Activated naive CD4-positive, alpha-beta T cell (primary cell): ENCODE measurements at places on chromosomes 16 and 17.

- DNase-seq, result no peak
Observed at GRCh38 chr17:39517224-39517623, 55.9 kb downstream of the CDK12 start.

GRCh38 chr16:54070789-54071343 is 215.7 kb downstream of the IRX3 start:
- DNase-seq, result no peak

- DNase-seq, result no peak
Observed at GRCh38 chr16:90077757-90078578, 837 bp upstream of the PRDM7 start.

DNA sequence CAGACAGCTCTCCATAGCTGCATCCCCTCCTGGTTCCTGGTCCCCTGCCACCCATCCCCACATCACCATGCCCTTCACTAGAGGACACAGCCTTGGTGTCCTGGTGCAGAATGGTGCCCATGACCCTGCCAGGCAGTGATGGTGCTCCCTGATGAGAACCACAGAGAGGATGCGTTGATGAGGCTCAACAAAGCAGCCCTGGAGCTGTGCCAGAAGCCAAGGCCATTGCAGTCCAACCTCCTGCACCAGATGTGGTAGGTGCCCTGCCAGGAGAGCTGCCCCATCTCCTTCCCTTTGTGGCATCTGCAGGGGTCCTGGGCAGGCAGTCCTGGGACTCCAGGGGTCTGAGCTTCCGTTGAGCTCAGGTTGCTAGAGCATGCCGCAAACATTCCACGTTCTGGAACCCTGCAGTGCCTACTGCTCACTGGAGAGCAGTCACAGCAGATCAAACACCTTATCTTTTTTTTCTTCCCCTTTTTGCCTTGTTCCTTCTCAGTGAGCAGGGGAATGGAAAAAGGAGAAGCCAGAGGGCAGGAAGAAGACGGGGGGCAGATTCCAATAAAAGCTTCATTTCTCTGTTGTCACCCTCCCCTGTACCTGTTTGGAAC is 5.3 kb upstream of the EPN3 start:
- no peak for DNase-seq

DNA sequence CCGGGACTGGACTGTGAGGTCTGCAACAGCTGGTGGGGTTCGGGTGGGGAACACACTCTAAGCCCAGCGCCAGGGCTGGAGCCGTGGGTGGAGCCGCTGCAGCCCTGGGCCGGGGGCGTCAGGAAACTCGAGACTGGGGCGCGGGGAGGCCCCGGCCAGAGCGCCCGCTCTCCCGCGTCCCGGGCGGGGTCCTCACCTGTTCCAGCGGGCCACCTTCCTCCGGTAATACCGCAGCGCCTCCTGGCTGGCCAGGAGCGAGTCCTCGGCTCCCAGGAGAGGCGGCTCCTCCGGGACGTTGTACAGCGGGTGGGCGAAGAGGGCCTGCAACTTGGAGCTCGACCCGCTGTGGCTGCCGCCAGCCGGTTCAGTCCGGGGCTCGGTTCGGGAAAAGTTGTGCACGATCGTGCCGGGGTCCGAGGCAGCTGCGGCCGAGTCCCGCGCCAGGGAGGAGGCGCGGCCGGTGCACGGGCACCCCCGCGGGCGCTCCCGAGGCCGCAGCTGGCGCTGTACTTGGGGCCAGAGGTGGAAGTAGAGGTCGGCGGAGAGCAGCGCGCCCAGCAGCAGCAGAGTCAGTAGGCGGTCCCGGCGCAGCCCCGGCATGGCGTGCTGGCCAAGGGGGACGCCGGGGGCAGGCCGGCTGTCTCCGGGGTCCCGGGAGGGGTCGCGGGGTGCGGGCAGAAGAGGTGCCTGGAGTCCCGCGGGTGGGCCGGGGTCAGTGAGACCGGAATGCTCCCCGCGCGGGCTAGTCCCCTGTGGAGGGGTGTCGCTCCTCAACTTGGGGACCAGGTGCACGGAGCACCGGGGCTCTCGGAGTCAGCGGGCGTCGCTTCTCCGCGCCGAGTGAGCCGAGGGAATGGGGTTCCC is 868 bp downstream of the FAM20A start:
- no peak for DNase-seq

- DNase-seq, result no peak
Observed at GRCh38 chr17:42422958-42423712, at the start of gene CAVIN1. CAVIN1 (minus strand) TSS chr17:42423256; CDS start chr17:42423097, 159 bp downstream.

GRCh38 chr16:17578981-17579874 is 108.5 kb upstream of the XYLT1 start:
- peak; percentile 14 for DNase-seq

DNA sequence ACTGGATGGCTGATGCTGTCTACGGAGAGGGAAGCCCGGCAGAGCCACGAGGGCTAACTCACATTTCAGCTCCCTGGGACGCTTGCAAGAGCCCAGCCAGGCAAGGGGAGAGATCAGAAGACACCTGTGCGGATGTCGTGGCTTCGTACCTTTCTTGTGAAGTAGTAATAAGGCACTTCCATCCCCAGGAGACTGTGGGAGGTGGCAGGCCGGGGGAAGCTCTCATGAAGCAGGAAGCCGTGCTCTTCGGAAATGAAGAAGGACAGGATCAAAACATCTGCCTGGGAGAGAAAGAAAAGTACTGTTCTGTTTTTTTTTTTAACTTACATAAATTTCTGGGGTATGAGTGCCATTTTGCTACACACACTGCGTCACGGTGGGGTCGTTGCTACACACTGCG is 28.4 kb downstream of the TMEM204 start:
- DNase-seq, result no peak

DNA sequence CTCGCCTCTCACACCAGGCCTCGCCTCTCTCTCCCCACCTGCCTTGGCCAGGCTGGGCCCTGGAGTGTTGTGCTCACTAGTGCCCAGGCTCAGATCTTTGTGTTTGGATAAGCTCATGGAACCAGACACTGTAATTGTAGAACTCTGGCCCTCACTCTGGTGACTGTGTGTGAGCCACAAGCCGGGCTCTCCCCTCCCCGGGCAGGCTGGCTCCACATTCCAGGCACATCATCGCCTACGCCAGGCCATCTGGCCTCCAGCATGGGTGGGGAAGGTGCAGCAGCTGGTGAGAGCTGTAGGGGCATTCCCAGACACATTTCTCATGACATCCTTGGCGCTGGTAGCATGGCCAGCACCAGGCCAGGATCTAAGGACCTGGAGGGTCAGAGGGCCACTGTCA is 202.3 kb downstream of the RAB11FIP4 start:
- no peak for DNase-seq

GRCh38 chr16:525520-526180 is 1.9 kb upstream of the CAPN15 start:
- peak; percentile 29 for DNase-seq

GRCh38 chr17:4859816-4860625 is 26.9 kb downstream of the MINK1 start:
- no peak for DNase-seq

- no peak for DNase-seq
Observed at GRCh38 chr17:58314706-58315015, 13.9 kb downstream of the TSPOAP1 start.

DNA sequence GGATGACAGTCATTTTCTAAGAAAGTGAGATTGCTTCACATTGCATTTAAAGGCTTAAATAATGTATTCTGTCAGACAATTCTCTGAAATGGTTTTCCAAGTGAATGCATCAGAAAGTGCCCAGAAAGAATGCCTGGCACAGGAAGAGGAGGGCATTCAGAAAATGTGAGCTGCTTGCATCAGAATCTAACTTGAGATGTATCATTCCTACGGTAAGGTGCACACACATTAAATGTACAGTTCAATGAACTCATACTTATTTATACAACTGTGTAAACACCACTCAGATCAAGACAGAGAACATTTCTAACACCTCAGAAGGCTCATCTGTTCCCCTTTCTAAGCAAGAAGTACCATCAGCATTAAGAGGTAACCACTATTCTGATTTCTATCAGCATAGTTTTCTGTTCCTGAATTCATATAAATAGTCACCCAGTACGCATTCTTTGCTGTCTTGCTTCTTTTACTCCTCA is 638.0 kb downstream of the MAF start:
- DNase-seq, result no peak

GRCh38 chr17:59441464-59442096 is 110.1 kb downstream of the YPEL2 start:
- DNase-seq, result no peak

- no peak for DNase-seq
Observed at GRCh38 chr17:45305530-45306087, 11.2 kb downstream of the MAP3K14 start.

- no peak for DNase-seq
Observed at GRCh38 chr16:56203052-56203451, 11.8 kb downstream of the GNAO1 start.

DNA sequence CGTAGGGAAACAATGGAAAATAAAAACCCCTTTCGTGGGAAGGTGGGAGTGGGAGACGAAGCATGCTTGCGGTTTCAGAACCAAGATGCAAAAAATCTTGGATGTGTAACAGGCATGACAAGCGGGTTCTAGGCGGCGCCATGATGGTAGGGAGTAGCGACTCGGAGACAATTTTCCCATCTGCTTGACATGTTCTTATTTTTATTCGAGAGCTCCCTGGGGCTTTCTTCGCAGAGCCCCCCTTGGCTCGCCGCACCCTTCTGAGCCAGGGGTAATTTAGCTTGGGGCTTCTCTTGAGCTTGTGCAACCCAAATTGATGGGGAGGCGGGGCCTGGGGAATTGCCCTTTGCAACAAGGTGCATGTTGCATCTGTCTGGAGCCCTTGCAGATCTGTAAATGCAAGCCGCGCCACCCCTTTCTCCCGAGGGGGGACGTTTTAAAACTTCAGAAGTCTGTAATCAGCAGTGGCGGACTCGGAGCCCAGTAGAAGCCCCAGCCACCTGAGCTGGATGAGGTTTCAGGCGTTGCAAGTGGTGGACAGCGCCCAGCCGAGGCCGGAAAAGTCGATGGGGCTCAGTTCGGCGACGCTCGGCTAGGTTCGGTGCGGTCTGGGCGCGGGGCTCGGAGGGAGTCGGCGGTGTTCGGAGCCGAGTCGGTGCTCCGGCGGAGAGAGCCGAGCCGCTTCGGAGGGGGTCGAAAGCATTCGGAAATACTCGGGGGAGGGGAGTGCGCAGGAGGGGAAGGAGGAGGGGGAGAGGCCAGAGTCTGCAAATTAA is 2.9 kb downstream of the GNAO1 start:
- peak; percentile 22 for DNase-seq

DNA sequence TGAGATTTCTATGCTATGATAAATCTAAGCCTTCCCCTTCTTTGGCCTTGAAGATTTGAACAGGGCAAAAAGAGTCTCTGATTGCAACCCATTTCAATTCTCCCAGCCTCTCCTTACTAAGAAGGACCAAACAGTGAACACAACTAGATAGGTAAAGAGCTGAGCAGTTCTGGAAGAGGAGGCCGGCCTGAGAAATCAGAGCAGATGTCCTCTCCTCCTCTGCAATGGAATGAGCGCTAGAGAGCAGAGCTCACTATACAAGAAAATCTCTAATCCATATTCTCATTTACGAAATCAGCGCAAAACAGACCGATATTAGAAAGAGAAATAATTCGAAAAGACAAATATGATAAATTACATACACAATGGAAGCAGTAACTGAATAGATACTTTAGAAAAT is 124.2 kb downstream of the CDK5R1 start:
- no peak for DNase-seq

GRCh38 chr17:37358098-37358829 is 17.5 kb upstream of the C17orf78 start:
- DNase-seq, result no peak

GRCh38 chr17:67478401-67479041 is 101.4 kb downstream of the PITPNC1 start:
- no peak for DNase-seq

- DNase-seq, result no peak
Observed at GRCh38 chr17:81448950-81449349, 53.7 kb downstream of the BAHCC1 start.

DNA sequence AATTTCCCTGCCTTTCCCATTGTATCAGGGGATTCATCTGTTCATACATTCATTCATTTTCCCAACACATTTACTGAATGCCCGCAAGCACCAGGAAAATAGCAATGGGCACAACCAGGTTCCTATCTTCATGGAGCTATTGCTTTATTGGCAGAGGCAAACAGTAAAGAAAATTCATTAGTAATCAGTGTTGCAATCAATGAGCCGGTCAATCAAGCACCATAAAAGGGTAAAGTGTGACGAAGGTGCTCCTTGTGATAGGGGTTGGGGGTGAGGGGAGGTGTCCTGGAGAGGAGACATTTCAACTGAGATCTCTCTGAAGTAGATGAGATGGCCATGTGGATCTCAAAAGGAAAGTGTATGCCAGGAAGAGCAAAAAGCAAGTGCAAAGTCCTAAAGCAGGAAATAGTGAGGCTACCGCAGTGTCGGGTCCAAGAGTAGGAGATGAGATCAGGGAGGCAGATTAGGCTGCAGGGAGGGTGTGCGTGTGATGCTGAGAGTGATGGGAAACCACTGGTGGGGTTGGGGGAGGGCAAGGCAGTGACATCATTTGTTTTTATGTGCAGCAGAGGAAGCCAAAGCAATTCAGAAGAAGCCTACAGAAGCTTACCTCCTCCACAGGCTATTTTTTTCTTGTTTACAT is 28.4 kb downstream of the CDH13 start:
- no peak for DNase-seq

DNA sequence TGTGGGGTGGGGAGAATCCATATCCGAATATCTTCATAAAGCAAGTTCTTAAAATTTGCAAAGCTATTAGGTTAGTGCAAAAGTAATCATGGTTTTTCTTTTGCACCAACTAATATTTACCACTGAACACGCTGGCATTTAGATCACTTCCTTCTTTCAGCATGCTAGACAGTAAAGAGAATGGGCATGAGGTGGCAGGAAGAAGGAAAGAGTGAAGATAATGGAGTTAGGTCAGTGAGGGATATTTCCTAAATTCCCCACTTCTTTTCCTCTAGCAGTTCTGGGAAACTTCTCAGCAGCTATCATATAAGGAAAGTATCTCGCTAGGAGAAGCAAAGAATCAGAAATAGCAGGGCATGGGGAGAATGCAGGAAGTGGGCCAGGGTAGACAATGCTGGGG is 39.0 kb downstream of the SLC6A4 start:
- DNase-seq, result no peak

- no peak for DNase-seq
Observed at GRCh38 chr16:65281586-65281985, 159.7 kb upstream of the CDH11 start.

DNA sequence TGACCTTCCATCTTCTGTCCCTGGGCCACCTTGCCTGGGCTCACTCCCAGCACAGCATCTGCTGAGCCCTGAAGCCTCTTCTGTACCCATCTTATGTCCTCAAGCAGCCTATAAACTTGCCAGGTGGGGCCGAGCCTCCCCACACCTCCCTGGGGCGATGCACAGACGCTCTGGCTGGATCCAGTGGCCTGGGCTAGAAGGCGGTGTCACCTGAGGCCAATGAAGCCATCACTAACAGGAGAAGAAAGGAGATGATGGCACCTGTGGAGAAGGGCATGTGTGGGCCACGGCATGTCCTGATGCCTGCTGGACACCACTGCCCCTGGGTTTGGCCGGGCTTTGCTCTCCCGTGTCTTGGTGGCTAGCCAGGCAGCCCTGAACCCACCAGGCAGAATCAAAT is 45.5 kb downstream of the PEMT start:
- no peak for DNase-seq

DNA sequence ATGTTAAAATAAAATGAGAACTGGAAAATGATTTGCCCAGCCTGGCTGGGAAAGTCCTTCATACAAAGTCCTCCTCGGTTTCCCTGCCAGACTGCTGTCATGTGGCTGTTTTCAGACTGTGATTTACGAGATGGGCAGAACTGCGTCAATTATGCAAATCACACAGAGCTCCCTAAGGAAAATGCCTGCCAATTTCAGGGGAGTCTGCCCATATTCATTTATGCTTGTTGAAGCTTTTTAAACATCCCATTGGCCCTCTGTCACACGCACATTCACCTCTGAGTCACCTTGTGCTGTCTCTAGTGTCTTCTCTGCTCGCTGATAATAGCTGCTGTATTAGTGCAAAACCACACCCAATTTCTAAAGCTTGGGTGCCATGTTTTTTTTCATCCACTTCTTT is 81.7 kb upstream of the FAM20A start:
- no peak for DNase-seq
